ENCODE measurements at places on chromosomes 13 and 19.
A peak's percentile ranks its signal among the peaks of the same experiment; 100 is the strongest.

GRCh38 chr13:100211016-100211710, 122.3 kb downstream of the PCCA start:
- DNase-seq: peak; percentile 38

- no peak for DNase-seq
Observed at GRCh38 chr19:50690439-50690838, 29.2 kb downstream of the SHANK1 start.

GRCh38 chr19:2233601-2234280, 2.4 kb downstream of the PLEKHJ1 start:
- DNase-seq: no peak

DNA sequence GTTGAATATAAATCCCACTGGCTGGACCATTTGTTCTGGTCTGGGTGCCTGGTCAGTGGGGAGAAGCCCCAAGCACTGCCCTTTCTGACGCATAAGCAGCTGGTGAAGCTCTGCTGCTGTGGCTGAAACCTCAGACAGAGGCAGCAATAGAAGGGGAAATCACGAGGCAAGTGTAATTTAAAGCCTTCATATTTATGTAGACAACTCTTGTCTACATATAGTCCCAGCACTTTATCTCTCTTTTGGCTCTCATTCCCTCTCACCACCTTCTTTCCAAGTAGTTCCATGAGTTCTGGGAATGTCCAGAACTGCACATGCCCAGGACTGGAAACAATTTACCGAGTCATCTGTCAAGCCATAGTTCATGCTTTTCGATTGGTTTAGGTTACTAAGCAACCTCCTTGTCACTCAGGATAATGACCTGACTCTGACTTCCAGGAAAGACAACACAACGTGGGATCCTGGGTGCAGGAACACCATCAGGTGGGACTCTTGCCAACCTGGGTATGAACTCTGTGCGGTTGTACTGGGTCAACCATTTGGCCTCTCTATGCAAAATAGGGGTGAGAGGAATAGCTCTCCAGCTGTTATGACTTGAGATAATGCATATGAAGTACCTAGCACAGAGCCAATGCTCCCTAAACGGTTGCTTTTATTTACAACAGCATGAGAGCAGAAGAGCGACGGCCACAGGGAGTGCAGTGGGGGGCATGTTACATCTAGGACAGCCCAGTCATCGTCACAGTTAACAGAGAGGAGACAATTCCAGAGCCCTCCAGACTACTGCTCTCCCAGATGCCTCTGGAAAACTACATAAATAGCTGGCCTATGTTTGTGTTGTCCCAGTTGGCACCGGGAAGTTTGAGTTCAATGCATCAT, 321.9 kb downstream of the FOXO1 start:
- DNase-seq: peak; percentile 85

GRCh38 chr19:29520390-29520789, 5.4 kb upstream of the VSTM2B start:
- no peak for DNase-seq

DNA sequence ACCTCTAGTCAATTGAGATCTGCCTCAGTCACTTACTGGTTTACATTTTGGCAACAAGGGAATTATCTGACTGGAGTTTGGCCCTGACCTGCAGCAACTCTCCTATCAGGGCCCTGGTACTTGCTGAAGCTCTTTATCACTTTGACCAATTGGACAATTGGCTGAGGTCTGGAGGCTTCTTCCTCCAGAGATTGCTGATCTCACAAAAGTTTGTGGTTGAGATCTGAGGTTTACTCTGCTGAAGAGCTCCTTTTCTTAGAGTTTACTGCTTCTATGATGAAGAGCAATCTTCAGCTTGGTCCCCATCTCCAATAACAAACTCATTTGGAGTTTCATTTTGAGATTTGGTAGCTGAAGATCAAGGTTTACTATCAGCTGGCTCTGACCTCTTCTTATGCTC, 276.9 kb upstream of the SGCG start:
- no peak for DNase-seq

Data from cardiac muscle cell (in vitro differentiated cells and primary cell).